ENCODE measurements at places on chromosomes 6 and 20. TPM values are rescaled to one million over a fixed set of nuclear protein-coding genes. Genes with fewer than 3 reads are reported as not detected.

DNA sequence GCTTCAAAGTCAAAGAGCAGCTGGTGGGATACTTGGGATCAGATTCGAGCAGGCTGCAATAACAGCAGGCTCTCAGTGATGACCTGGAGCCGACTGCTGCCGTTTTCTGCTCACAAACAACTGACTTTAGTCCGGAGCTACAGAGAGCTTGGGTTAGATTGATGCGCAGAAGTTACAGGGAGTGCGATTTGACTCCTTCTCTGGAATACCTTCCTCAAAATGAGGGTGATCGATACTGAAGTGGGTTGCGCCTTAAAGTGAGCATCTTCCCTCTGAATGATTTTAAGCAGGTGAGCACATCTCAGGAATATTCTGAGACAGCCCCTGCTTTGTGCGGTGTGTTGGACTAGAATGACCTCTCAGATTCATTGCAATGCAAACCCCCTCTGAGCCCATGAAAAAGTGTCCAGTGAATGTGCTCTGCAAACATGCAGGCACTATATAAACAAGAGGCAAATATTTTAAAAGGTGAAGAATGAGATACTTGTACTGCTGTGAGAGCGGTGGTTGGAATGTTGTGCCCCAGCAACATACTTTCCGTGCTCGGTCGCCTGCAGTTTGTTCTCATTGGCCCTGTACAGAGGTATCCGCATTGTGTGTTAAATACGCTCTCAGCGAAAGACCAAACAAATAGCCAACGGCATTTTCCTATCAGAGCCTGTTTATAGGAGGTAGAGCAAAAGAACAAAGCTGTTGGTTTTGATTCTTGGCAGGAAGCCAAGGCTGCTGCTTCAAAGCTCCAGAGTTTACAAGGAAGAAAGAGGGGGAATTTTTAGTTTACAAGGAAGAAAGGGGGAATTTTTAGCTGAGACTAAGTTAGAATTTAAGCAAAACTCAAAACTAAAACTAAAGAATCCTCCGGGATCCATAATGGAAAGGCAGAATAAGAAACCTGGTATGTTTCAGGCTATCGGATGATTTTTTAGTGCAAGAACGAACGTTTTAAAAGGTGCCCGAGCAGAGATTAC, 67.7 kb downstream of the PHACTR2 start:
- DNase-seq, result no peak
- peaks cover 46% of the 10 kb centered on the region for H3K4me1 ChIP-seq
- H3K27ac ChIP-seq, result peak overlapping the region; percentile 68

DNA sequence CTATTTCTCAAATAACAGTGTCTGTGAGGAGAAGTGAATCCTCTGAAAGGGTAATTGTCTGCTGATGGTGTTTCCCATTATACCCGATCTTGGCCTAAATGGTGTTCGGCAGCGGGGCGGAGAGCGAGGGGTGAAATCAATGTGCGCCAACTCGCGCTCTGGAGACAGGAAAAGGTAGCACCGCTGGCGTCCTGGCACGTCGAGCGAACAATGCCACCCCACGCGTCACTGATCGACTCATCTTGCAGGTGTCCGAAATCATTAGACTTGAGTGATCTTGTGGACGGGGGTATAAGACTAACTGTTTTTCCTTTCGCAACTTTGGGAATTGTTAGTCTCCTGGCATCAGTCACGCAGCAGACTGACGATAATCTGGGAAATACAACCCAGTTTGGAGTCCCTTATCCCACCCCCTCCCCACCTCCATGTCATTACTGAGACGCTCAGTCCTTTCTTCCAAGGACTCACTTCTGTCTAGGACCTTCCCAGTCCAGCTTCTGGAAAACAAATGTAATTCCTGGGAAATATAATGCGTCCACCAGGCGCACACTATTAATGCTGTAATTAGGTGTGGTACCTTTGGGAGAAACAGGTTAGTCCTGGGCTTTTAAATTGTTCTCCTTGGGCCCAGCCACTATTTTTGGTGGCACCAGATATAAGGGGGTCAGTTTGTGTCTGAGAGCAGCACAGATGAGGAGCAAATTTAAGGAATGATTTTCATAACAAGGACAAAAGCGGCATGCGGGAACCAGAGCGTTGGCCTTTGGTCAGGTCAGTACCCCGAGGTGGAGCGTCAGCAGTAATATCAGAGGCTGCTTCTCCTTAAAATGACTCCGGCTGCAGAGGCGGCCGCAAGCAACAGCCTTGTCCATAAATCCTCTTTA, 2.3 kb downstream of the LINC00237 start:
- no peaks in the 10 kb centered on the region for H3K36me3 ChIP-seq
- peaks cover 98% of the 10 kb centered on the region for H3K27me3 ChIP-seq
- no peak overlapping the region for H3K4me3 ChIP-seq
- H3K4me1 ChIP-seq, result peaks cover 61% of the 10 kb centered on the region
- DNase-seq, result peak; percentile 89

- H3K4me3 ChIP-seq, result no peak overlapping the region
- H3K27me3 ChIP-seq, result no peaks in the 10 kb centered on the region
- H3K27ac ChIP-seq, result no peak overlapping the region
- no peak for DNase-seq
These were observed 24.0 kb upstream of the HDAC2 start for GRCh38 chr6:113994934-113995342.

- no peak for DNase-seq
- no peaks in the 10 kb centered on the region for H3K4me1 ChIP-seq
- no peaks in the 10 kb centered on the region for H3K27me3 ChIP-seq
- H3K36me3 ChIP-seq, result no peaks in the 10 kb centered on the region
- H3K27ac ChIP-seq, result no peak overlapping the region
These were observed 212.5 kb downstream of the C6orf118 start for GRCh38 chr6:165096868-165097267.

GRCh38 chr6:127914240-127914639, 13.4 kb upstream of the THEMIS start:
- H3K27me3 ChIP-seq, result no peaks in the 10 kb centered on the region
- no peaks in the 10 kb centered on the region for H3K4me1 ChIP-seq
- no peaks in the 10 kb centered on the region for H3K36me3 ChIP-seq
- no peak overlapping the region for H3K27ac ChIP-seq
- no peak for DNase-seq

GRCh38 chr6:37490536-37491170, 9.0 kb downstream of the CCDC167 start:
- no peak overlapping the region for H3K27ac ChIP-seq
- H3K36me3 ChIP-seq, result no peaks in the 10 kb centered on the region
- peaks cover 35% of the 10 kb centered on the region for H3K4me1 ChIP-seq
- no peaks in the 10 kb centered on the region for H3K27me3 ChIP-seq
- DNase-seq, result no peak

GRCh38 chr6:4806337-4806725, 30.1 kb downstream of the CDYL start:
- peaks cover 44% of the 10 kb centered on the region for H3K4me1 ChIP-seq
- no peak overlapping the region for H3K27ac ChIP-seq
- H3K36me3 ChIP-seq, result no peaks in the 10 kb centered on the region
- no peaks in the 10 kb centered on the region for H3K27me3 ChIP-seq
- H3K4me3 ChIP-seq, result no peak overlapping the region

DNA sequence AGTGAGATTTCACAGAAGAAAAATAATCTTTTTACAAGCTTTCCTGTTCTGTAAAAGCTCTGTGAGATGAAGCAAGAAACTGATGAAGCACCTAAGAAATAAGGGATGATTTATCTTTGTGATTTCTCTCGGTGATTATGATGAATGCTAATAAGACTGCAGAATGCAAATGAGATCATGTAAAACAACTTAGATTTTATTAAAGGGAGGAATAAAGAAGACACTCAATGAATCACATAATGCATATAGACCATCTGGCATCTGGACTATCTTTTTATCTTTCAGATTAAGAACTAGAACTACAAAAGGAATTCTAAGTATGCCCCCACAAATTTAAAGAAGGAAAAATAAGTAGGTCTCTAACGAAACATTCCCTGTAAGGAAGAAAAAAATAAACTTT, 361.5 kb upstream of the OPRM1 start:
- no peak overlapping the region for H3K4me3 ChIP-seq
- H3K36me3 ChIP-seq, result no peaks in the 10 kb centered on the region
- H3K4me1 ChIP-seq, result no peaks in the 10 kb centered on the region
- no peak overlapping the region for H3K27ac ChIP-seq
- H3K27me3 ChIP-seq, result no peaks in the 10 kb centered on the region
- no peak for DNase-seq

Gene KCNK5
- 6.2 TPM for total RNA-seq

- no peaks in the 10 kb centered on the region for H3K4me1 ChIP-seq
- H3K27ac ChIP-seq, result no peak overlapping the region
- DNase-seq, result no peak
- no peak overlapping the region for H3K4me3 ChIP-seq
- no peaks in the 10 kb centered on the region for H3K36me3 ChIP-seq
These were observed 780.9 kb downstream of the QKI start for GRCh38 chr6:164195278-164195941.

DNA sequence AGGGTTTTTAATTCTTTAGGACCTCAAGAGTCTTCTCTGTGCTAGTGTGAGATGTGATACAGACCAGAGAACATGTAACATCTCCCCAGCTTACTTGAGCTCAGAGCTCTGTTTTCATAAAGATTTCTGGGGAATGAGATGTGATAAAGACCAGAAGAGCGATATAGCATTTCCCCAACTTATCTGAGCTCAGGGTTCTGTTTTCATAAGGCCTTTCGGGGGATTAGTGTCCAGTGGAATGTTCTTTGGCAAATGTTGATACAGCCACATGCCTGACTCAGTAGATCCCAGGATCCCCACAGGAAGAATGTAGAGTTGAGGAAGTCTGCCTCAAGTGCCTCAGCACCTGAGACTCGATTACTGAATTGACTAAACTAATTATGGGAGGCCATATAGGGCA, 18.7 kb upstream of the TOP1 start:
- H3K4me3 ChIP-seq, result no peak overlapping the region
- peaks cover 26% of the 10 kb centered on the region for H3K4me1 ChIP-seq
- no peak for DNase-seq
- H3K27me3 ChIP-seq, result no peaks in the 10 kb centered on the region
- H3K36me3 ChIP-seq, result no peaks in the 10 kb centered on the region

Gene RIPPLY2
- not detected for total RNA-seq

GRCh38 chr20:29306390-29307072, 1950.9 kb upstream of the DEFB115 start:
- DNase-seq, result peak; percentile 88
- no peak overlapping the region for H3K27ac ChIP-seq
- no peaks in the 10 kb centered on the region for H3K36me3 ChIP-seq
- no peaks in the 10 kb centered on the region for H3K4me1 ChIP-seq
- no peaks in the 10 kb centered on the region for H3K27me3 ChIP-seq

Data from esophagus muscularis mucosa (tissue), 4 donors.